ENCODE measurements at places on chromosomes 2 and 18. TPM values are rescaled to one million over a fixed set of nuclear protein-coding genes. Genes with fewer than 3 reads are reported as not detected.

The PARD6G gene
- 25.0 TPM for total RNA-seq

The HOXD11 gene
- not detected for total RNA-seq

The SCG2 gene
- total RNA-seq: 0.38 TPM

The PLGLB1 gene
- 5.9 TPM for total RNA-seq

The CYBRD1 gene
- total RNA-seq: 22.2 TPM

The MSTN gene
- total RNA-seq: 0.19 TPM

The CCDC150 gene
- total RNA-seq: 14.6 TPM

Measured in bladder microvascular endothelial cell (primary cell).